ENCODE measurements at places on chromosomes 3 and 15.

GRCh38 chr3:151443583-151443982 is 17.3 kb downstream of the IGSF10 start:
- no peak for DNase-seq

DNA sequence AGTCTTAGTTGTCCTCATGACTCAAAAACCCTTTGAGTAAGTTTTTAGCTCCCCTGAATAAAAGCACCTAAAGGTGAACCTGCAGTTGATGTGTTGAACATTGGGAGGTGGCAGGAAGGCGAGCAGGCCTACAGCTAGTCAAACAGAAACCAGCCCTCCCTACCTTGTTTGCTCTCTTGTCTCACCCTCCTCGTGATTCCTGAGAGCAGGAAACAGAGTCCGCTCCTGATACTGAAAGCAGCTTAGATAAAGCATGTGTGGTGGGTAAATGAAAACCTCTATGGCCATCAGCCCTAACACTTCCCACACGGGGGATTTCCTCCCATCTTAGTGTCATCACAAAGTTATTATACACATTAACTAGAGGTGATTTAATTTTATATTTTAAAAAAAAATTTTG is 21.8 kb upstream of the CLDN18 start:
- no peak for DNase-seq

DNA sequence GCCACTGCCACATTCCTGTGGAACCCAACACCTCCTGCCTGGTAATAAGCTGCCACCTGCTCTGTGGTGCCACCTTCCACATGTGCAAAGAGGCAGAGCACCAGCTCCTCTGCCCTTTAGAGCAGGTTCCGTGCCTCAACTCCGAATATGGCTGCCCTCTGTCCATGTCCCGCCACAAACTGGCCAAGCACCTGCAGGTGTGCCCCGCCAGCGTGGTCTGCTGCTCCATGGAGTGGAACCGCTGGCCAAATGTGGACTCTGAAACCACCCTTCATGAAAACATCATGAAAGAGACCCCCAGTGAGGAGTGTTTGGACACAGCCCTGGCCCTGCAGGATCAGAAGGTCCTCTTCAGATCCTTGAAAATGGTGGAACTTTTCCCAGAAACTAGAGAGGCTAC is 28.3 kb downstream of the FBXO40 start:
- DNase-seq, result no peak

GRCh38 chr15:80758130-80758745 is 20.9 kb upstream of the CEMIP start:
- DNase-seq, result no peak

- no peak for DNase-seq
These were observed 194.1 kb downstream of the MEX3B start for GRCh38 chr15:81851757-81852156.

DNA sequence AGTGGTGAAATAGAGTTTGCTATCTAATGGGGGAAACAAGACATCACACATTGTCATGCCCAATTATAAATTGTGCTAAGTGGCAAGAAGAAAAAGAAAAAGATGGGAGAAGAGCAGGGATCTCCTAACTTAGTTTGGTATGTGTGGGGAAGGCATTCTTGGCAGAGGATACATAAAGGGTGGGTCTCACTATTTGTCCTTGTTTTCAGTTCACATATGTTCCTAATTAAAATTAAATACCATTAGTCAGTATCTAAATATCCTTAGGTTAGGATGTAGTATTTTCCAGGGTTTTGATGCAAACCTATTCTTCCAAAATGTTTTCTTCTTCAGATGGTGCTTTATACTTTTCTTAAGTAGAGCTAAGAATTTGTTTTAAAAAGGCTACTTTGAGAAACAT is 173.7 kb downstream of the B3GALNT1 start:
- DNase-seq, result peak; percentile 72

DNA sequence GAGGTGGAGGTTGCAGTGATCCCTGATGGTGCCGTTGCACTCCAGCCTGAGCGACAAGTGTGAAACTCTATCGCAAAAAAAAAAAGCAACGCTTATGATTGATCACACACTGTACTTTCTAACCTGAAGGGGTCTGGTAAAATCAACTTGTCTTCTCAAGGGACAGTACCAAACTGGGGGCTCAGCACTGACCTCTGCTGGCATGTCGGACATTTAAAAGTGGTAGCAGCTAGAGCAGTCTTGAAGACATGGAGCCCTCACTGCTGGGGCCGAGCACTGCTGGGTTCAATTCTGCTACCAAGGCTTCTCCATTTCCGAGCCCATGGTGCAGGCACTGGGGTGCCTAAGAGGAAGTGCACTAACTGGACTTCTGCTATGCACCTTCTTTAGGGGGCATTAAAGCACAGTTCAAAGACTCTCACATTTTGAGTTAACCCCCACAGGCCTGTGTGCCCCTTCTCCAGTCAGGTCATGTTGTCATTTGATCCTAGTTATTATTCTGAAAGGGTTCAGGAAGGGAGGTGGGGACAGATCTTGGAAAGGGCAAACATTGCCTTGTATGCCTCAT is 26.4 kb upstream of the LAMP3 start:
- DNase-seq, result peak; percentile 17

- no peak for DNase-seq
These were observed 765.8 kb upstream of the ROBO1 start for GRCh38 chr3:80533553-80533952.

- DNase-seq, result no peak
These were observed 209.6 kb upstream of the EIF1B start for GRCh38 chr3:40099871-40100270.

- DNase-seq, result no peak
These were observed 90.9 kb upstream of the ZNF280D start for GRCh38 chr15:56824175-56824574.

- DNase-seq, result peak; percentile 3
These were observed 401.9 kb upstream of the ROBO2 start for GRCh38 chr3:76638006-76638405.

DNA sequence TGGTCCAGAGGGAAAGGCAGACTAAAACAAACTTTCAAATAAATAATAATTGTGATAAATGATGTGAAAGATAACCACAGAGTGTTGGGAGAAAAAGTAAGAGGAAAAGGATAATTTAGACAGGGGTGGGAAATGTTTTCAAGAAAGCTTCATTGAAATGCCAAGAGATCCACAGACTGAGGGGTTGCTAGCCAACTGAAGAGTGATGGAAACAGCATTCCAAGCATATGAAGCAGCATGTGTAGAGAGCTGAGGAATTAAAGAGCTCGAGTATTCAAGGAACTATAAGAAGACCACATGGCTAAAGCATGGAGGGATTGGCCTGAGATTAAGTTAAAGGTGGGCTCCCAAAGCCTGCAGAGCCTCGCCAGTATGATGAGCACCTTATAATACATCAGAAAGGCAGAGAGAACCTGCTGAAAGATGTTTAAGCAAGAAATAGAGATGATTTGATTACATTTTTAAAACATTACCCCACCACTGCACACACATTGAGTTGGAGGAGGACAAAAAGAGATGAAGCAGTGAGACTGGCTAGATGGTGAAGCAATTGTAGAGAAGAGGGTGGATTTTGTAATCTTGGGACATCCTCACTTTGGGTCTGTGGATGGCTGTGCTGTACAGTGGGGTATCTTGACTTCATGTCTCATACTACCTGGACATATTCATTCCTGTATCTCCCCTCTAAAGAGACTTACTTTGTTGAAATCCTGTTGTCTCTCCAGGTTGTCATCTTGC is 100.8 kb downstream of the STAC start:
- DNase-seq, result peak; percentile 60

GRCh38 chr3:100184948-100185570 is 70.8 kb upstream of the FILIP1L start:
- DNase-seq, result no peak

GRCh38 chr15:78364233-78364632 is 24.1 kb downstream of the CRABP1 start:
- DNase-seq, result peak; percentile 86

GRCh38 chr15:65309882-65310418 is 5.5 kb downstream of the RNU5B-1 start:
- peak; percentile 53 for DNase-seq
